Natural killer cell treated with Interleukin-12 subunit alpha and Interleukin-12 subunit beta and Interleukin-15 and Interleukin-18, amount 100 ng/mL, for 72 hours (primary cell): ENCODE measurements at places on chromosomes 7 and 10.

DNA sequence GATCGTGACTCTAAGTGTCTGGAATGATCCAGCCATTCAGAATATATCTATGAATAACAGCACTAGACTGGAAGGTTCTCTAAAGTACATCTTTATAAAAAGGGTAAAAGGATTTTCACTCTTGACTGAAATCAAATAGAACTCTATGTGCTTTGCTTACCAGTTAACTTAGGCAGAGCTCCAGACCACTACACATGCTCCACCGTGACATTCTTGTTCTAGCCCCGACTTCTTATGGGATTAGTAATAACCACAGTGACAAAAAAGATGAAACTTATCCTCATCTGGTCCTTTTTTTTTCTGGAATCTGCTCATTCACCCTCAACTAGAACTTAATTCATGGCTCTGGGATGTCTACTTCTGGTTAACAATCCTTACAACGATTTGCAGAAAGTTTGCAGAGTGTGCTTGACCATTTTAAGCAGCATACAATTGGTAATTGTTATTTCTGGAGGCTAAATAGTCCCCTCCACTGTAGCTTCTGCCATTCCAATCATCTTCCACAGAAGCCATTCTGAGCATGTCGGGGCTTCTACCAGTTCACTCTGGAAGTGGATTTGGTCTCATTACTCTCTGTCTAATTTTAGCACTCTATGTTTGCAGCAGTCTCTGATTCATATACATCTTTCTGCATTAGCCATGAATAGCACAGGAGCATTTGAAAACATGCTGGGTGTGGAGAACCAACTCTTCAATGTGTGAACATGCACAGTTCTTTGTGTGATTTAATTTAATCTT, 163.7 kb upstream of the CDC14C start:
- no peak for DNase-seq

GRCh38 chr7:1994931-1995330, 237.8 kb downstream of the MAD1L1 start:
- no peak for DNase-seq

DNA sequence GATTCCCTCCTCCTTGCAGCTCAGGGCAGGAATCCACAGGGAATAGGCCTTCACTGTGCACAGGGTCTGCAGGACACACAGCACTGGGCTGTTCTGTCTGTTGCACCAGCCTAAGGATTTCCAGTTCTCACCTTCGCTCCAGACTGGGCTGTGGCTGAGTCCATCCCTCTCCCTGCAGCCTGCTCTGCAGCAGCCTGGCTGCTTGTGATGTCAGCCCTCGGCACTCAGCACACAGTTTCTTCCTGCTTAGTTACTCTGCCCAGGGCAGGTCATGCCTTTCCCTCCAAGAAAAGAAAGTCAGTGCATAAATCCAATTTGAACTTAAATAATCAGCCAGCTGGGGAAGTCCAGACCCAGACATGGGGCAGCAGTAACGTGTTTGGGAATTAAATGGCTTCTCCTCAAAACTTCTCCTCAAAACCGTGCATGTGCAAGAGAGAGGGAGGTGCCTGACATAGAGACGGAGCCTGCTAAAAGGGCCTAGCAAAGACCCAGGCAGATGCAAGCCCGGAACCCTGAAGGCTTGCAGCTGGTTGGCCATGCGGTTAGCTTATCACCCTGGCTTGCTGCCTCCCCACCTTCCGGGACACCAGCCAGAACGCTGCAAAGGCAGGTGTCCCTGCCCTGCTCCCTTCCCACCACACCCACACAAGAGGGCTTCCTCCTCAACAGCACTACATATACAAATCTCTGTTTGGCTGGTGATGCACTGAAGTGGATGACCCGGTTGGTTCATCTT, 10.9 kb upstream of the GDF2 start:
- DNase-seq: no peak

GRCh38 chr7:158676906-158677305, 27.7 kb downstream of the NCAPG2 start:
- no peak for DNase-seq

GRCh38 chr7:131995324-131995723, 438.9 kb upstream of the PODXL start:
- DNase-seq: no peak

DNA sequence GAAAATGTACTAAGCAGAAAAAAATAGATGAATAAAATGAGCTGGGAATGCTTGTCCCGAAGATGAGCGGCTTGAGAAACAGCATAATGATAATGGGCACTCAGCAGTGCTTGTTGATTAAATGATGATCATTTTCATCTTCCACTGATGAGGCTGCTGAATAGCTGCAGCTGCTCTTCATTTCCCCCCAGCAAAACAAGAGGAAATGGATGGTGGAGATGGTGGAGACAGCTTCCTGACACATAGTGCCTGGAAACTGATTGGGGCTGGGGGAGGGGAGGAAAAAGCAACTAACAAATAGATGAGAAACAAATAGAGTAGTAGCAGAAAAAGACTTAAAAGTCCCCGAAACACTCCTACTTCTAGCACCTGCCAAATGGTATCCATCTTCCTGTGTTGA, 41.4 kb downstream of the MRC1 start:
- no peak for DNase-seq

- no peak for DNase-seq
Measured at GRCh38 chr10:10045765-10046028, 972.0 kb upstream of the CELF2 start.

GRCh38 chr10:110860576-110861241, 11.0 kb upstream of the PDCD4 start:
- no peak for DNase-seq

DNA sequence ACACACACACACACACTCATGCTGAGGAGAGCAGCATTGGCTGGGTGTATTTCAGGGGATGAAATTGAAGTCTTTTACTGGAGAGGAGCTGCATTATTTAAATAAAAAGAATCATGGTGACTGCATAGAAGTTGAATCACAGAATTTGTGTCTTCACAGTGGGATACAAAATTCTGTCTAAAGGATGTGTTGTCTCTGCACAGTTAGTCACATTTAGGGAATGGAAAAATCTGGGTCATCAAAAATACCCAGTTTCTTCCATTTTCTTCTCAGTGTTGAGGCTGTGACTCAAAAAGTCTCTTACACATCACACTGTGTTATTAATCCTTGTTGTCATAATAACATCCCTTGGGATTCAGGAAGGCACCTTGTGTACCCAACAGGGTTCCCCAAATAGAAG, 10.9 kb downstream of the PAPSS2 start:
- no peak for DNase-seq

DNA sequence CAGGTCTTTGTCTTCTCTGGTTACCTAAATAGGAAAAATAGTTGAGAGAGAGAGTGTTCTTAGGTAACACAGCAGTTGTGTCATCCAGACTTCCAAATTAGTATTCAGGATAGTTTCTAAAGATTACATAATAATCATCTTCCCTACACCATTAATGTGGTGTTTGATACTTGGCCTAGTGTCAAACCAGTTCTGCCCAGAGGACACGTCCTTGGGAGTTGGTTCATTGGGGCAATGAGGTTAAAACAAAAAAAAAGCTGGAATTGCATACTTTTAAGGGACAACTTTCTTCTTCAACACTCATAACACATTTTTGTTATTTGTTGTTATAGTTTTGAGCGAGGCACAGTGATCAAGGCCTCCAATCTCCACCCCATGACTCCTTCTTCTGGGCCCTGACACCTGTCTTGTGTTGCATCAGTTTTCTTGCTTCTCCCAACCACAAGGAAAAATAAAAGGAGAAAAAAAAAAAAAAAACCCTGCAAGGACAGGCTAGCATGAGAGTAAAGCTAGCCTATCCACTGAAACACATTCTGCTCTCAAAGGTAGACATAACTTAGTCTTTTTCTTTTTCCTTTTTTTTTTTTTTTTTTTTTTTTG, 28.8 kb downstream of the STN1 start:
- no peak for DNase-seq
